LoVo (cell line): ENCODE measurements at places on chromosomes 1 and 21.

DNA sequence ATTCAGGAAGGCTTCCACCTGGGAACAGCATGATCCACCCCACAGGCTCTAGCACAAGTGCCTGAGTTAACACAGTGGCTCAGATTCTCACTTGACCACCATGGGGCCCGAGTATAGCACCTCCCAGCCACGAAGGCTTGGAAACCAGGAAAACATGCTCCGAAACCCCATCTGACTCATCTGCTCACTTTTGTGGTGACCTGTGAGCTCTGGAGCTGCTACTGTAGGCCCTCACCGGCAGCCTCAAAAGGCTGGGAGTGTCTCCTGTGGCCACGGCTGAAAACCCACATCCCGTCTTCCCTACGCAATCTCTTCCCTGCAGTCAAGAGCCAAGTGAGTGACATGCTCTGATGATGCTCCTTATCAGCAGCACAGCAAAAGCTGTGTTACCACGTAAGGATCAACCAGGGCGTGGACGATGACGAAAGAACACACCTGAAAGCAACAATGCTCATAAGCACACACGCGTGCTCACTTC, 81.4 kb downstream of the TGFBR3 start:
- peak; percentile 78 for DNase-seq

- no peak for DNase-seq
These were observed 64.9 kb downstream of the TNR start for GRCh38 chr1:175678471-175678870.

GRCh38 chr1:92705446-92705845, 79.5 kb downstream of the EVI5 start:
- DNase-seq = no peak

- DNase-seq = no peak
These were observed 117.2 kb upstream of the JUN start for GRCh38 chr1:58901008-58901407.

GRCh38 chr1:156477526-156478249, 22.9 kb downstream of the MEF2D start:
- no peak for DNase-seq

DNA sequence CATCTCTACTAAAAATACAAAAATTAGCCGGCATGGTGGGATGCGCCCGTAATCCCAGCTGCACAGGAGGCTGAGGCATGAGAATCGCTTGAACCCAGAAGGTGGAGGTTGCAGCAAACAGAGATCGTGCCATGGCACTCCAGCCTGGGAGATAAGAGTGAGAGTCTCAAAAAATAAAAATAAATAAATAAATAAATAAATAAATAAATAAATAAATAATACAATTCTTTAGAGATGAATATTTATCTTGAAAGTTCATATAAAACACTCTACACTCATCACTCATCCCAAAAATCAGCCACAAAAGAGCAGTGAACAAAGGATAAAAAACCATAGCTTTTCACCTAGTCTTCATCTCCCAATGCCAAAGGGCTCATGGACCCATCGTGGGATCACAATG, 162.2 kb upstream of the C8B start:
- no peak for DNase-seq

DNA sequence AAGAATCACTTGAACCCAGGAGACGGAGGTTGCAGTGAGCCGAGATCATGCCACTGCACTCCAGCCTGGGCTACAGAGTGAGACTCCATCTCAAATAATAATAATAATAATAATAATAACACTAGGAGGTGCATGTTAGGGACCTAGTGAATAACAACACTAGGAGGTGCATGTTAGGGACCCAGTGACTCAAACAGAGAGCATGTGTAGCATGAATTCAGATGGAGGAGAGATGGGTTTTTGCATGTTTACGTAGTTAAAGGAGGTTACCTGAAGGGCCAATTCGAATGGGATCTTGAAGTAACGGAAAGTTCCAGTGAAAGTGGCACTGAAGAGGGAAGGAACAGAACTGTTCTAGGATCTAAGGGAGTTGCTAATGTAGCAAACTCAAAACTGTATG, 7.1 kb upstream of the KCNK1 start:
- DNase-seq = no peak

DNA sequence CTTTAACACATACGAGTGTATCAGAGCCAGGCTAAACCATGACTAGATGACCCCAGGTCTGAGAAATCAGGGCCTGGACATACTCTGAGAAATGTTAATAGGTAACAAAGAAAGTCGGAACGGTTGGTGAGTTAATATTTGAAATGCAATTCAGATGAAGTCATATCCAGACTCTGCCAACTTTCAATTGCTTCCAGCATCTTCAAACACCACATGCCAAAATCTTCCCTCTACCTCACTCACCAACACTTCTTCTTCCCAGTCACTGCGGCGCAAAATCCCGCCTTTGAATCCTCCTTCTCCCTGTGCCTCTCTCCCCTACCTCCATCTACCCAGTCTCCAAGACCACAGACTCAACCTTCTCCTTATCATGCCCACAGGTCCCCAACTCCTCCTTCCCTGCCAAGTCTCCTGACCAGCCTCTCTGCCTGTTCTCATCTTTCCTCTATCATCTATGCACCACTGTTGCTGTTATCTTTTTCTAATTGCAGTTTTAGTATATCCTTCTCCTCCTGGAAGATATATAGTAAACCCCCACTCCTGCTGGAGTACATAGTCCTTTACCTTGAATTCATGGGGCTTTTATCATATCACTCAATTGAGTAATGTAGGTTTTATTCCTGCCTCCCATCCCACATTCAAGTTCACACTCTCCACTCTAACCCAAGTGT, 41.3 kb downstream of the ZBTB18 start:
- DNase-seq = peak; percentile 3

DNA sequence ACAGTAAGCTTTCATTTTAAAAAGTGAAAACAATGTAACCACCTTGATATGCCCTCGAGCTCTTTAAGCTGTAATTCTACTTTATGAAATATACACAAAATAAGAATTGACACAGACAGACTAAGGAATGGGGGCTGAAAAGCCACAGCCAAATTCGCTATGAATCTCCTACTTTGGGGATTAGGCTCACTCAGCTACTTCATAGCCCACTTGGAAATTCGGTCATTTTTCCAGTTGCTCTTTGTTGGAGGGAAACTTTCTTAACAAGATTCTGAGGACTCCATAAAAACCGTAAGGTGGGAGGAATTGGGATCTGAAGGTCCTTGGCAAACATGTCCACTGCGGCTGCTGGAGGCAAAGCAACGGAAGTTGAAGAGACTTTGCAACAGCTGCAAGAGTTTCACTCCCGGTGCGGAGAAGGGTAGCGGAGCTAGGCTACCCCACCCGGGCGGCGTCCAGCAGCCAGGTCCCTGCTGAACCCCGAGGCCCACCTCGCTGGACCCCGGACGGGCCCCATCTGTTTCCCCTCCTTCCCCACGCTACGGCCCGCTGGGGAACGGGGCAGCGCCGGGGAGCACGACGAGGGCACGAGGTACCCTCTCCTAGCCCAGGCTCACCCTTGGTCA, 634 bp downstream of the MYCBP start:
- no peak for DNase-seq

DNA sequence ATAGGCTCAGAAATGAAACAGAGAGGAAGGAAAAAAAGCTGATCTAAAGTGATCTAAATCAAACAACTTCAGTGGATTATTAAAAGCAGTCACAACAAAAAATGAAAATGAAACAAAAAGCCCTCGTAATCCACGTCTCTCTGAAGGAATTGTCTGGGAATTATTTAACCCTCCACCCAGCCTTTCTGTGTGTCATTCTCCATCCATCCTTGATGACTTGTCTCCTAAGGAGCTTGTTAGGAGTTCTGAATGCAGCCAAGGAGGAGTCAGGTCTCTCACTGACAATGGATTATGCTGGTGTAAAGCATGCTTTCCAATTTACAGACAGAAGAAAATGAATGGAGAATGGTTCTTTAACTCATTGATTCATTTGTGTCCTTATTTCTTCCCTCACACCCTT, 359.3 kb upstream of the RUNX1 start:
- DNase-seq = no peak

GRCh38 chr1:48495166-48495565, 23.2 kb upstream of the SPATA6 start:
- DNase-seq = no peak

DNA sequence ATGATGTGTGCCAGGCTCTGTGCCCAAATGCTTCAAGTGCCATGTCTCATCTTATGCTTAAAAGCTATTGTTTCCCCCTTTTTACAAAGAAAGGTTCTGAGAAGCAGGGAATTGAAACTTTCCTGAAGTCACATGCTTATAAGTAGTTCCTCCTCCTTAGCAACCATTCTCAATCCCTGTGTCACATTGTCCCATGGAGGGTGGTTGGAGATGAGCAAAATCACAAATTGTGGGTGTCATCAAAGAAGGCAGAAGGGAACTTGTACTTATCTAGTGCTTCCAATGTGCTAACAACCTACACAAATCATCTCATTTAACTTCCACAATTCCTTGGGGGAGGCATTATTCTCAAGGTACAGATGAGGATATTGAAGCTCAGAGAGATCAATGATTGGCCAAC, 10.1 kb upstream of the ERICH3 start:
- DNase-seq = no peak

DNA sequence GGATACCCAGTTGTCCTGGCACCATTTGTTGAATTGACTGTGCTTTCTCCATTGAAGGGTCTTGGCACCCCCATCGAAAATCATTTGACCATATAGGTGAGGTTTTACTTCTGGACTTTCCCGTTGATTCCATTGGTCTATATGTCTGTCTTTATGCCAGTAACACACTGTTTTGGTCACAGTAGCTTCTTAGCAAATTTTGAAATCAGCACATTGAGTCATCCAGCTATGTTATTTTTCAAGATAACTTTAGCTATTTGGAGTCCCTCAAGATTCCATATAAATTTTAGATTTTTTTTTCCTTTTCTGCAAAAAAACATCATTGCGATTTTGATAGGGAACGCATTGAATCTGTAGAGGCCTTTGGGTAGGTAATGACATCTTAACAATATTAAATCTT, 235.6 kb downstream of the SMYD3 start:
- no peak for DNase-seq

GRCh38 chr1:100184536-100184935, 6.5 kb upstream of the LRRC39 start:
- no peak for DNase-seq

DNA sequence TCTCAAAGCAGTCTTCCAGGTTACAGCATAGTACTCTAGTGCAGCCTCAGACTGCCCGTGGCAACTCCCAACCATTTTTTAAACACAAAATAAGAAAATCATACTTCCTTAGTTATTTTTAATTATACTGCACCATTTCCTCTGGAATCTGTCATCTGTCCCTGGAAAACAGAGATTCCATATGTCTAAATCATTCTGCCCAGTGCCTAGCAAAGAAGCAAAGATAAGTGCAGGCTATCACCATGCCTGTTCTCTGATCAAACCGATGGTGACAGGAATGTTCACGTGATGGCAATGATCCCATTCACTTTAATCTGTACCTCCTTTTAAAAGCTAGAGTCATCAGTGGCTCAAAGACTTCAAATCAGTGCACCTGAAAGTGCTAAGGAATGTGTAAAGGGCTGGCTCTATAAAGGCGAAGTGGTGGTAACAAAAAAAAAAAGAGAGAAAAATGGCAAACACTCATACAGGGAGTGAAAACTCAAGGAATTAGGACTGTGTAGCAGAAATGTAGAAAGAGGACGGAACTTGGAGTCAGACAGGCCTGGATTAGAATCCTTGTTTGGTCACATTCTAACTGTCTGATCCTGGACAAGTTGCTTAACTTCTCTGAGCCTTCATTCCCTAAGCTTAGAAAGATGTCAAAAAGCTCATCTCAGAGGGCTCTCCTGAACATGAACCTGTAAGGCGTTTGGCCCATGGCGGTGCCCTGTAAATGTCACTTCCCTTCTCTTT, 9.9 kb upstream of the CCN1 start:
- DNase-seq = no peak

DNA sequence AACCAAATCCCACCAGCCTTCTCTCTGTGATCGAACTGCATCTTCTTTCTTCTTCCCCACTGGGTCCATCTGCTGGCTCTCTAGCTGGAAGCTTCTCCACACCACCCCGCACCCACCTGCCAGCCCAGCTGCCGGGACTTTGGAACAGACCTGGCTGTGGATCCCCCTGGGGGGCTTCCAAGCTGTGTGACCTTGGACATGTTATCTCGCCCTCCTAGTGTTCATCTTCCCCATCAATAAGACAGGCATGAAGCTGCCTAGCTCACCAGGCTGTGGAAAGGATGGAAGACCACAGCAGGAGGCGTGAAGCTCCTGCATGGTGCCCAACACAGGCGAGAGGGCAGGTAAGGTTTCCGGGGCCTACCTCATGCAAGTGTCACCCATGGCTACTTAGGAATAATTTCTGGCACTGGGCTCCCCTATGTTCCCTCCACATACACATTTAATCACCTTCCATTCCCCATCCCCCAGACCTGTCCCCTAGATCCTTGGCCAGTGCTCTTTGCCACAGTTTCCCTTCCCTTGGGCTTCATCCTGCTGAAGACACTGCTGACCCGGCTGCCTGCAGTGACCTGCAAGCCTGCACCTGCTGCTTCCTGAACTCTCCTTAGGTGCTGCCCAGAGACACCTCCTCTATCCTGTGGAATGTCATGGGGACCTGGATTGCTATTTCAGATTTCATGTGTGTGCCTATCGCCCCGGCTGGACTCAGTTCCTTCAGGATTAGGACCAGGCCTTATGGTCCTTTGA, 13.2 kb upstream of the C2CD2 start:
- no peak for DNase-seq

- DNase-seq = peak; percentile 60
These were observed 19.0 kb upstream of the L1TD1 start for GRCh38 chr1:62175568-62176179.

GRCh38 chr1:19375631-19376400, 63.7 kb downstream of the SLC66A1 start:
- DNase-seq = no peak
